ENCODE measurements at places on chromosomes 6 and 20.

DNA sequence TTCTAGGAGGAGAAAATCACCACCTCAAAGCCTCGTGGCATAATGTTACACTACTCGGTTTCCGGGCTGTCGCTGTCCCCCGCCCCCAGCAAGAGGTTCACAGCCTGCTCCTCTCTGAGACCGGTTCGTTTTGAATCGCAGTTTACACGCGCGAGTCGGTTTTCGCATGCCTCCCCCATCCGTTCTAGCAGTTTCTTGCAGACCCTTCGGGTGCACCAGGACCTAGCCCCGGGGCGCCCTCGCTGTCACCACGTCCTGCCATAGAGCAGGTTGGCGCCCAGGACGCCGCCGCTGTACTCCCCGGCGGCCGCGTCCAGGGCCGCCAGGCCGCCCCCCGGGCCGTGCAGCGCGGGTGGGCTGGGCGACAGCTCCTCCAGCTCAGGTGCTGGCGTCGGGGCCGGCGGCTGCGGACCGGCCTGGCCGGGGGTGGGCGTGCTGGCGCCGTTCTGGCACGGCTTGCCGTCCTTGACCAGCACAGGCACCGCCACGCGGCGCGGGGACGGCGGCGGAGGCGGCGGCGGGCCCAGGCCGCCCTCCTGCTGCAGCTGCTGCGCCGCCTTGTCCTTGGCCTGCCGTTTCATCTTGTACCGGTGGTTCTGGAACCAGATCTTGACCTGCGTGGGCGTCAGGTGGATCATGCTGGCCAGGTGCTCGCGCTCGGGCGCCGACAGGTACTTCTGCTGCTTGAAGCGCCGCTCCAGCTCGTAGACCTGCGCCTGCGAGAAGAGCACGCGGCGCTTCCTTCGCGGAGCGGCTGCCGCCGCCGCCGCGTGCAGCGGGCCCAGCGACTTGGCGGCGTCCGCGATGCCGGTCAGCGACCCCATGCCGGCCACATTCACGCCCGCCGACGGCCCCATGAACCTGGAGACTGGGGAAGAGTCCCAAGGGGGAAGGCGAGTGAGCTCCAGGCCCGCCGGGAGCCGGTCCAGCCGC, 1.4 kb downstream of the NKX2-4 start:
- peak; percentile 56 for DNase-seq

GRCh38 chr6:42556462-42556861, 7.4 kb upstream of the UBR2 start:
- DNase-seq, result peak; percentile 14

DNA sequence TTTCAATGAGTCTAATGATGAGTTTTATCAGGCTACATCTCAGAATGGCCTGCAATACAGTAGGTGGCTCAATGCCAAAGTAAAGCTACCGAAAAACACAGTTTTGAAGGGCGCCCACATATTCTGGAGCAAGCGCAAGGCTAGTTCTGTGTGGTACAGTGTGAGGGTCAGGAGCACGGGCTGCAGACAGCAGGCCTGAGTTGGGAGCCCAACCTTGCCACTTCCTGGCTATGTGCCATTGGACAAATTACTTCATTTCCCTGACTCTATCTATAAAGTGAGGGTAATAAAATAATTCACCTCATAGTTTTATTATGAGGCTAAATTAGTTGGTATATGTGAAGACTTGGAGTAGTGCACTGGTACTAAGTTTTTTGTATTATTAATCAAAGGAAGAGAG, 150.7 kb downstream of the OPN5 start:
- no peak for DNase-seq

DNA sequence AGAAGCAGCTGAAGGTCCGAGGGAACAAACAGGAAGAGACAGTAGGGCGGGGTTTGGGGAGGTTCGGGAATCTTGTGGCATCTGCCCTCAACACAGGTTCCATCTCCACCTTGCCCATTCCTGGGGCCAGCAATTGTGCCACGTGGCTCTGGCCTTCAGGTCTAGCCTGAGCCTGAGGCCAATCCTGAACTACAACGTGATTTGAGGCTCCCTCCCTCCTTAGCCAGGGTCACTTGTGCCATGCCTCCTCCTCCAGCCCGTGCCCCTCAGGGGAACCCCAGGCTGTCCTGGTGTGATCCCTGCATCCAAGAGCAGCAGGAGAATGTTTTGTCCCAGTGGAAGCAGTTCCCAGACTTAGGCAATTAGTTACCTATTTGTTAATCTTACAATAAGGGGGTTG, 3.0 kb downstream of the CST9 start:
- no peak for DNase-seq

DNA sequence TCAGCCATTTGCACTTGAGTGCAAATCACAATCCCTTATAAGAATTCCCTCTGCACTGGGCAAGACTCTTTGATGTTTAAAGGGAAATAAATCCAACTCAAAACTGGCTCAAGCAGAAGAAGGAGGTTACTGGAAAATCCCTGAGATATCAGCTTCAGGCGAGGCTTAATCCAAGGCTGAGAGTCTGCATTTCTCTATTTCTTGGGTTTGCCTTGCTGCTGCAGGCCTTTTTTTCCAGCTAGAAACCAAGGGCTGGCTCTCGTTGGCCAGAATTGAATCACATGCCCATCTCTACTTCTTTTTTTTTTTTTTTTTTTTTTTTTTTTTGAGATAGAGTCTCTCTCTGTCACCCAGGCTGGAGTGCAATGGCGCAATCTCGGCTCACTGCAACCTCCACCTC, 11.7 kb downstream of the HCK start:
- no peak for DNase-seq

DNA sequence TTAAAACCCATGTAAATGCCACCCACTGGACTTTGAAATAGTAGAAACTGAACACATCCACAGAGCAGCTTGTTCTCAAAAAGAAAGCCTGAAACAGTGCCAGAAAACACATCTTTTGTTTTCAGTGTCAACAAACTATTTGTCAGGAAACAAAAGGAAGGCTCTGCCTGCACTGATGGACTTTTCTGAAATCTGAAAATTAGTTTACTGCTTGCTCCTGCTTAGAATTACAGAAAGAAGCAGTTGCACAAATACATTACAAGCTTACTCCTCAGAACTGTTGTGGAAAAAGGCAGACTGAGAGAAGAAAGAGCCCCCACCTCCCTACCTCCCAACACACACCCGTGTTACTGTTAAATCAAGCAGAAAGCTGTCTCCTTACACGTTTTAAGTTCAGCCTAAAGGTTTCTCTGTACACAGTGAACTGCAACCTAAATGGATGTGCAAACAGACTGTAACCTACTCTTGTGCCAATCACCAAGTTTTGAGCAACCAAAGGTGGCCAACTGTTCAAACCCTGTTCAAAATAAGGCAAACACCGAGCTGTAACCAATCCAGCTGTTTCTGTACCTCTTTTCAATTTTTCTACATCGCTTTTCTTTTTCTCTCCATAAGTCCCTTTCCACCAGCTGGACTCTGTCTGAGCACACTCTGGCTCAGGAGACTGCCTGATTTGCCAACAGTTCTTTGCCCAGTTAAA, 43.7 kb downstream of the FRK start:
- no peak for DNase-seq
